ENCODE measurements at places on chromosomes 7 and 10.

GRCh38 chr7:155824227-155824886, 12.1 kb upstream of the SHH start:
- peak; percentile 71 for DNase-seq

GRCh38 chr10:34175121-34175520, 640.0 kb downstream of the PARD3 start:
- no peak for DNase-seq

- no peak for DNase-seq
These were observed 87.8 kb downstream of the SPDYE5 start for GRCh38 chr7:75579899-75580298.

DNA sequence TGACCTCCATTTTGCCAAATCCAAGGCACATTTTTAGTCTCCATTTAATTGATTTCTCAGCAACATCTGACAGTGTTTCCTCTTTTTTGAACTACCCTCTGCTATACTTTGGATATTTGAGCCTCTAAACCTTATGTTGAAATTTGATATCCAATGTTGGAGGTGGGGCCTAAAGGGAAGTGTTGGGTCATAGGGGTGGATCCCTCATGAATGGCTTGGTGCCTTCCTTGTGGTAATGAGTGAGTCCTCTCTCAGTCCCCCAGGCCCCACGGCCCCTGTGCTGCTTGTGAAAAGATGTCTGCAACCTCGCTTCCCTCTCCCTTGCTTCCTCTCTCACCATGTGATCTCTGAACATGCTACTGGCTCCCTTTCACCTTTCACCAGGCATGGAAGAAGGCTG, 96.8 kb upstream of the DGKB start:
- DNase-seq: no peak

DNA sequence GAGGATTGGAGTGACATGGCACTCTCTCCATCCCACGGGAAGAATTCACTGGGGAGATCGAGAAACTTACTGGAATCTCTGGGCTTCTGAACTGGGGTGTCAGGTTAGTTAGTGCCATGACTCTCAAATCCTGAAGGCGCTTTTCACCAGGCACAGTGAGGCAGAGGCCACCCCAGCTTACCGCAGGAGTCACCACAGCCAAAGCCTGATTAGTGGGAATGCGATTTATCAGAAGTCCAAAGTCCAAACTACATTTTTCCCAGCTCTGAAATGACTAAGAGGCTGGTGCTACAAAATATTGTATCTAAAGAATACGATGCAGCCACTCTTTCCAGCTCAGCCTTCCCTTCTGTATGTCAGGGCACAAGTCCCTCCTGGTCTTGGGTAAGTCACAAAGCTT, 334.8 kb upstream of the SHH start:
- DNase-seq: no peak

DNA sequence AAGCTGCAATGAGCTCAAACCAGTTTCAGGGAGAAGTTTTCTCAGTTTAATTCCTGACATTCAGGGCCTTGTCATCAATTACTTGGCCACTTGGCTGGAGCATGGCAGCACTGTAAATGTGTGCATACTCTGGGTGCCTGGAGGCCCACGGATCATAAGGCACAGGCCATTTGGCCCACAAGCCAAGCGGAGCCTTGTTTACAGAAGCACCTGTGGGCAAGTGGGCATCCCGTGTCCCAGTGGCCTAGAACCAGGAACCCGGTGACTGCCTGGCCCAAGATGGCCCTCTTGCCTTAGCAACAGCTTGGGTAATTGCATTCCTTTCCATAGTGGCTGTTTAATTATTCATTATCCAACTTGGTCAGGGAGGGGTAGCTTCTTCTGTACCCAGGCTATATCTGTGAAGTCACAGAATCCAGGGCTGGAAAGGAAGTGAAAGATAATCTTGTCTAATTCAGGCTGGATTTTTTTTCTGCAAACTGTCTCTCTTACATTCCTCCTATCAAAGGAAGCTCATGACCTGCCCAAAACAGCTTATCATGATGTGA, 426.4 kb upstream of the ZMIZ1 start:
- no peak for DNase-seq

DNA sequence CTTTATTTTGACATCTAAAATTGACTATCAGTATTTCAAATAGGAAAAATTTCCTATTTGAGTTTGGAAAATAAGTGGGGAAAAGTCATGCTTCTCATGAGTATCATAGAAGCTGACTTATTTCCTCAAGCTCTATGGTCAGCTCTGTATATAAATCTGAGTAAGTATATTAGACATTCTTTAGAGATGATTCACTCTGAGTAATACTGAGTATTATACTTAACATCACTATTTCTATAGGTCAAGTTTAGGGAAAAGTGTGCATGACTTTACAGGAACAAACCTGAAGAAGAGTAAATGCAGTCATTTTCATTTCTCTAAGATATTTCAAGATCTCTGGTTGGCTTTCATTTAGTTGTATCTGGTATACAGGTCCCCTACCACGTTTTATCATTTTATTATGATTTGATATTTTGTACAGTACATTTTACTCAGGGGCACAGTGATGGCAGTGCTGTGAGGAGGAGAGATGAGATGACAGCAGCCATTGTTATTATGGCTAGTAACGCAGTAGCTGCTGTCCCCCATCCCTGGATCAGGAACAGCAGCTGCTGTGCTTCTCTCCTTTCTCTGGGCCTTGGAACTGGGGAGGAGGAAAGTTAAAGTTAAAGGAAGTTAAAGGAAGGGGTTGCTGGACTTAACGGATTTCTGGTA, 15.2 kb downstream of the SND1 start:
- DNase-seq: no peak

DNA sequence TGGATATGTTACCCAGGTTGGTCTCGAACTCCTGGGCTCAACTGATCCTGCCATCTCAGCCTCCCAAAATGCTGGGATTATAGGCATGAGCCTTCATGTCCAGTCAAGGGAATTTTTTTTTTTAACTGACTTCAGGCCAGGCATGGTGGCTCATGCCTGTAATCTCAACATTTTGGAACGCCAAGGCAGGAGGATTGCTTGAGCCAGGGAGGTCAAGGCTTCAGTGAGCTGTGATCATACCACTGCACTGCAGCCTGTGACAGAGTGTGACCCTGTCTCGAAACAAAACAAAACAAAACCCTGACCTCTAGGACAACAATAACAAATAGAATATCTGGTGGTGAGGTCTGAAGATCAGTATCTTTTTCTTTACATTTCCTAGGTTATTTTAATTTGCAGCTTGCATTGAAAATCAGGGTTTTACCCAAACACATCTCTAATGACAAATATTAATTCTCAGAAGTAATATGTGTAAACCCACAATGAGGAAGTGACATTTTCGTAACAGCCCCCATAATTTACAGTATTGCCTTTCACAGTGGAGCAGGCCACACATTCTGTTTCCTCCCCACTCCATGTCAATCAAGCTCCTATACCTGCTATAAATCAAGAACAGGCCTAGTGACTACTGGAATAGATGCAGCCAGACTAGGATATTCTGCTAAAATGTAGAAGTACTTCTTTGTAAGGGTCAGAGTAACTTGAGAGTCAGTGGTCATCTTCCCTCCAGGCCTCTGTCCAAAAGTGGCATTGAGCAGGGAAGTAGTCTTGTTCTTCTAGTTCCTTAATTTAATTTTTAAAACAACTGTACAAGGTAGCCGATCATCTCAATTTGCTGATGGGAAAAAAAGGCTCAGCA, 43.3 kb upstream of the ECHDC3 start:
- DNase-seq: no peak

DNA sequence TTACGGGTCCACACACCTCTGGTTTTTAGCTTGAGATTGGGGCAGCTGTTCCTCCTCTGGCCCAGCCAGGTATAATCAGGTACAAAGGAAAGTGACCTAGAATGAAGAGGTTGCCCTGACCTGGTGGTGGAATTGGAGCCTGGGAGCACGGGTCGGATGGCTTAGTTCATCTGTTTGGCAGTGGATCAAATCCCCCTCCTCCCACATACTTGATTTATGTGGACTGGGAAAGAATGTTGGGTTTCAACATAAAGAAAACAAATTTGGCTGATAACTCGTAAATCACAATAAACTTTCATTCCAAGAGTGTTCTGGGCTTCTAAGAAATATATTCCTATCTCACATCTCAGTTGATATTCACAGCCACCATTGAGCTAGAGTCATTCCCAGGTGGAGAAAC, 186.8 kb downstream of the CUX1 start:
- DNase-seq: no peak

GRCh38 chr10:21300551-21300950, 224.9 kb downstream of the SKIDA1 start:
- no peak for DNase-seq

DNA sequence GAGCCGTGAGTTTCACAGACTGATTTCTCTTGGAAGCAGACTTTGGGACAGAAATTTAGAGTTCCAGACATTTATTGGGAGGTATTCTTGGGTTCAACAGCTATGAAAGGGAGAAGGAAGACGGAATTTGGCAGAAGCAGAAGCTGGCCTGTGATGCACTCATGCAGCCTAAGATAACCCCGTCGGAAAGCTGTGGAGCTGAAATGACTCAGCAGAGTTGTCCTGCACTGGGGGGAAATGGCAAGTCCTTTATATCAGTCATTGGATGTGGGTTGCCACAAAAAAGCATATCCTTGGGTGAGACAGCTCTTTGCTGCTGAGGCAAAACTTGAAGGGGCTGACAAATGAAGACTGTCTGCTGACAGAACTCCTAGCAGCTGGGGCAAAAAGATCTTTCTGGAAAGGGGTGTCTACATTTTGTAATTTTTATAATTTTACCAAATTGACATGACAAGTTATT, 11.5 kb upstream of the MICU1 start:
- no peak for DNase-seq

- no peak for DNase-seq
These were observed 378.5 kb upstream of the SEMA3C start for GRCh38 chr7:81297317-81297716.

GRCh38 chr10:4538016-4538415, 288.0 kb upstream of the AKR1E2 start:
- DNase-seq: no peak

DNA sequence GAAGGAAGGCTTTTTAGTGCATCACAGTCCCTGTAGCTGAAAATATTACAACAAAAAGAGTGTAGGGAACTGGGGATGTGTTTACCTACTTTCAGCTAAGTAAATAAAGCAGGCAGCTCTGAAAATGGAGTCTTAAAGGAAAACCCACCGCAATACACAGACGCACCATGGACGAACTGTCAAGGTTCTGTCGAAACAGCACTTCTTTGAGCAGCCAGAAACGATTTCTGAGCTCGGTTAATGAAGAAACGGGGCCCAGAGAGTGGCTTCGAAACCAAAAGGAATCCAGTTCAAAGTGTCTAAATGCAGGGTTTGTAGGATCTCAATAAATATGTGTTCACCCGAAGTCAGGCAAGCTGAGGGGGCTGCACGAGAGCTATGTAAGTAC, 275.4 kb upstream of the NEBL start:
- no peak for DNase-seq

DNA sequence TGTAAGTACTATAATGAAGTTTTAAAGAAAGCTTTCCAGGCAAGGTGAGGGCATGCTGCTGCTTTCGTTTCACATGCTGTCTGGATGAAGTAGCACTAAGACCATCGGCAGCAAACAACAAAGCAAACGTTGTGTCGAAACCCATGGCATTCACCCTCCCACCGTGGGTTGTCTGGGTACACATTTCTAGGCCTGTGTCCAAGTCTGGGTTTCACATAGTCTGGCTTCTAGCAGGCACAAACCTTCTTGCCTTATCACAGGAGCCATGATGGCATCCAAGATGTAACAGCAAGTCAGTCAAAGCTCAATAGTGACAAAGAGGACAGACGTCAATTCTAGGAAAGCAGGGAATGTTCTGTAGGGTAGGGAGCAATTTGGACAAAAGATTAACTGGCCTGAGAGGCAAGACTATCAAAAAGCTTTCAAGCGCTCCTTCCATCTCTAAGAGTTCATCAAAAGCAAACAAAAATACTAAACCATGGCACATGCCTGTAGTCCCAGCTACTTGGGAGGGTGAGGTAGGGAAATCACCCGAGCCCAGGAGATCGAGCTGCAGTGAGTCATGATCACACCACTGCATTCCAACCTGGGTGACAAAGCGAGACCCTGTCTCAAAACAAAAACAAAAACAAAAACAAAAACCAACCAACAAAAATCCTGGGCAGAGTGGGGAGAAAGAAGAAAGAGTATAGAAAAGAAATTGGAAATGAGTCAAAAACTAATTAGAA, 42.7 kb downstream of the PAXIP1 start:
- no peak for DNase-seq

GRCh38 chr7:73452999-73453635, 19.5 kb downstream of the FZD9 start:
- no peak for DNase-seq

GRCh38 chr7:85525676-85526075, 338.8 kb upstream of the SEMA3D start:
- no peak for DNase-seq

DNA sequence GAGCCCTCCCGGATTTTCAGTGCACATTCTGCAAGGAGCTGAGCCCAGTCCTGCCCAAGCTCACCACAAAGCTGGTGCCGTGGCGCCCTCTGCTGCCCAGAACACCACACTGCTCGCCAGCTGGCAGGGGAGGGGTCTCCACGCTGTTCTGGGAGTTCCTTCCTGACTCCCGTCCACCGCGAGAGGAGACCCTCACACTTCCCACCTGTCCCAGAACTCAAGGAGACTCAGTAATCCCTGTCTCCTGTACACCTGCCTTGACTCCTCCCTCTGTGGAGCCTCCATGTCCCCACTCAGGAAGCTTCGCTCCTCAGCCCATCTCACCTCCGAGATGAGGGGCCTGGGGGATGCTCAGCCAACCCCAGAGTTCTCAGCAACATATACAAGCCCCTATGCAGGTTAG, 11.3 kb downstream of the C10orf105 start:
- DNase-seq: peak; percentile 81

- peak; percentile 56 for DNase-seq
These were observed 8.1 kb downstream of the CRYGN start for GRCh38 chr7:151431768-151432311.

DNA sequence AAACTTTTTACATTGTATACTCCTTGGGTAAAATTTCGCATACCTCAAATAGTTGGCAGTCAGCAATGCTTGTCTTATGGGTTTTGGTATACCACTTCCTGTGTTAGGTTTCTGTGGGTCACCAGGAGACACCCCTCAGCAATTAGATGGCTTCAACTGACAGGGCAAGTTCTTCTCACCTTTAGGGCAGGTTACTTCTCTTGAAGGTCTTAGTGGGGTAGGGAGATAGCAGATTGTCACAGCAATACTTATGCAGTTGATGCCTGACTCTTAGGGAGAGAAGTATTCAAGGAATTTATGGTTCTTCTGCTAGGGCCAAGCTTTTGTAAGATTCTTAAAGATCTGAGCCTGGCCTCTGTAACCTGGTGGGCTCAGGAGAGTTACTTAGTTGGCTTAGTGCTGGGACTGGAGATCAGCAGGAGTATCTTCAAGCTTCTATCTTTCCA, 42.9 kb downstream of the MKLN1 start:
- DNase-seq: no peak

DNA sequence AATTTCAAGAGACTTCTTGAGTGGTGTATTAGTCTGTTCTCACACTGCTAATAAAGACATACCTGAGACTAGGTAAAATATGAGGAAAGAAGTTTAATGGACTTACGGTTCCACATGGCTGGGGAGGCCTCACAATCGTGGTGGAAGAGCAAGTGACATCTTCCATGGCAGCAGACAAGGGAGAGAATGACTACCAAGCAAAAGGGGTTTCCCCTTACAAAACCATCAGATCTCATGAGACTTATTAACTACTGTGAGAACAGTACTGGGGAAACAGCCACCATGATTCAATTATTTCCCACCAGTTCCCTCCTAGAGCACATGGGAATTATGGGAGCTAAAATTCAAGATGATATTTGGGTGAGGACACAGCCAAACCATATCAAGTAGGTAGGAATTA, 150.5 kb downstream of the PCDH15 start:
- DNase-seq: no peak

- DNase-seq: no peak
These were observed 1191.1 kb downstream of the SORCS1 start for GRCh38 chr10:105973360-105973759.

- no peak for DNase-seq
These were observed 25.5 kb downstream of the FZD1 start for GRCh38 chr7:91289633-91290254.
